K562 (cell line): ENCODE measurements at places on chromosomes 7 and 10. TPM values are rescaled to one million over a fixed set of nuclear protein-coding genes. Genes with fewer than 3 reads are reported as not detected.

DNA sequence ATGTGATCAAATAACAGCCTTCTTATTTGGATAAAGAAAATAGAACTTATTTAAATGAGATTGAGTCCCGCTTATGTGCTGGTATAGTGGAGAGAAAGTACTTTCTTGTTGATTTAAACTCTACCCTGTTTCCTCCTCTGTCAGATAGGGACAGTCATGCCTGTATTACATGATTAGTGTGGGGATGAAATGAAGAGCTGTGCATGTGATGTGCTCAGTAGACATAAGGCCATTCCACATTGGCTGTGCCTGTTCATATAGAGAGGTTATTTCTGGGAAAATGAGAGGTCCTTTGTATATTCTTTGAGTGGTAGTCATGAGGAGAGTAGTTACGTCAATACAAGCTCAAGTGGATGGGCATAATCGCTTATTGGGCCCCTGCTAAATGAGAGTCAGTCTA, 5.7 kb downstream of the MTURN start:
- DNase-seq = no peak
- no peaks in the 10 kb centered on the region for H3K36me3 ChIP-seq
- H3K27me3 ChIP-seq = no peaks in the 10 kb centered on the region
- no peak overlapping the region for H3K4me3 ChIP-seq
- H3K4me1 ChIP-seq = peaks cover 10% of the 10 kb centered on the region

- no peak overlapping the region for H3K4me3 ChIP-seq
- H3K4me1 ChIP-seq = no peaks in the 10 kb centered on the region
- DNase-seq = no peak
- H3K27me3 ChIP-seq = peaks cover 11% of the 10 kb centered on the region; the same call in 2 of the 3 replicates
- H3K27ac ChIP-seq = no peak overlapping the region
Measured at GRCh38 chr7:148391591-148391990, 199.0 kb upstream of the C7orf33 start.

DNA sequence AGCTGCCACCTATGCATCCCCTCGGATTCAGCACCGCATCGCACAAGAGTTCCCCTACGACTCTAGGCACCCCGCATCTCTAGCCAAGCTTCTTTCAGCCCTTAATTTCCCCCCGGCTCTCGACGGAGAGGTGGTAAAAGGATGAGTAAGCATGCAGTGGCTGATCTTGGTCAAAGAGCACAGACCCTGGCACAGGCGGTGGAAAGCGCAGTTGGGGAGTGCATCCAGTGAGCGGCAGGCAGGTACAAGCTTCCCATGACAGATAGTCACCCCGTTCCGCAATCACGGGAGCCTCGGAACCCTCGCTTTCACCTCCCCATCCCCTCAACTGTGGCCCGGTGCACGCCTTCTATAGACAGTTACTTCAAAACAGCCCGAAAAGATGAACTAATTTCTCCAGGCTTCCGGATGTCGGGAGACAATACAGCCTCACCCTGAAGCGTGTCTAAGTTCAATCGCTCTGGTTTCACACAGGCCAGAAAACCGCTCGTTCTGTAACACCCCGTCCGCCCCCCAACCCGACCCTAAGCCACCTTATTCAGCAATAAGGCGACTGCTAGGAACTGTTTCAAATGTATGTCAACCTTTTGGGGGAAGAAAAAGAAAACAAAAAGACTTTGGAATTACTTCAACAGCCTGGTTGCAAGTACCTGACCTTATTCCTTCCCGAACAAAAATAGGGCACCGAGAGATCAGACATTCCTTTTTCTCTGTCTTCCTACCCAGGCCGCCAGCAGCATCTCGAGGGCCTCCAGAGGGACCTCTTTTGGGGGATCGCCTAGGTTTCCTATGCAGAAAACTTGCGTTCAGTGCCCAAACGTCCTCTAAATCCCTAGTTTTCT, 1.4 kb downstream of the RHEB start:
- peaks cover 27% of the 10 kb centered on the region for H3K36me3 ChIP-seq
- H3K27me3 ChIP-seq = 0 out of 2 replicates have a peak, but pooled peaks cover under 1% of the 10 kb centered on the region
- peak overlapping the region; percentile 89 for H3K27ac ChIP-seq
- H3K4me3 ChIP-seq = peak overlapping the region; percentile 69
- peaks cover 28% of the 10 kb centered on the region; the same call in 2 of the 3 replicates for H3K4me1 ChIP-seq
- DNase-seq = no peak

GRCh38 chr7:701086-701671, 25.3 kb upstream of the DNAAF5 start:
- H3K27me3 ChIP-seq = no peaks in the 10 kb centered on the region
- peaks cover 20% of the 10 kb centered on the region for H3K4me1 ChIP-seq
- H3K4me3 ChIP-seq = no peak overlapping the region
- peaks cover 15% of the 10 kb centered on the region; the same call in 2 of the 3 replicates for H3K36me3 ChIP-seq
- no peak for DNase-seq
- H3K27ac ChIP-seq = no peak overlapping the region

DNA sequence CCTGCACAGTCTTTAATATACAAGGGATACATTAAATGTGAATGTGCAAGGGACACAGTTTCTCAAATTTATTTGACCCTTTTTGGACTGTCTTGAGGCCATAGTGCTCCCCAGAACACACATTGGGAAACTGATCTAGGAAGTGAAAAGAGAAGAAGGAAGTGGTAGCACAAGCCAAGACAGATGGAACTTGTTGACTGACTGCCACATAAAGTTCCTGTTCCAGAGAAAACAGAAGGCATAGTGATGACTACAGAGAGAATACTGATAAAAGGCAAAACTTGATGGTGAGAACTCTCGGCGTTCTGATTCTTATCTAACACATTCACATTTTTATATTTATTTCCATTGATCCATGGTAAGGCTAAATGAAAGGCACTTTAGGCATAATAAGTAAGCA, 1216.4 kb downstream of the CNTNAP2 start:
- H3K4me1 ChIP-seq = no peaks in the 10 kb centered on the region
- no peak overlapping the region for H3K4me3 ChIP-seq
- H3K27ac ChIP-seq = no peak overlapping the region
- H3K27me3 ChIP-seq = no peaks in the 10 kb centered on the region
- no peak for DNase-seq

TEX36 gene
- not detected in 2 replicates for total RNA-seq
